ENCODE measurements at places on chromosomes 7 and 10.

- no peaks in the 10 kb centered on the region for H3K27me3 ChIP-seq
- no peak for DNase-seq
These were observed 109.1 kb upstream of the TNS3 start for GRCh38 chr7:47690902-47691558.

DNA sequence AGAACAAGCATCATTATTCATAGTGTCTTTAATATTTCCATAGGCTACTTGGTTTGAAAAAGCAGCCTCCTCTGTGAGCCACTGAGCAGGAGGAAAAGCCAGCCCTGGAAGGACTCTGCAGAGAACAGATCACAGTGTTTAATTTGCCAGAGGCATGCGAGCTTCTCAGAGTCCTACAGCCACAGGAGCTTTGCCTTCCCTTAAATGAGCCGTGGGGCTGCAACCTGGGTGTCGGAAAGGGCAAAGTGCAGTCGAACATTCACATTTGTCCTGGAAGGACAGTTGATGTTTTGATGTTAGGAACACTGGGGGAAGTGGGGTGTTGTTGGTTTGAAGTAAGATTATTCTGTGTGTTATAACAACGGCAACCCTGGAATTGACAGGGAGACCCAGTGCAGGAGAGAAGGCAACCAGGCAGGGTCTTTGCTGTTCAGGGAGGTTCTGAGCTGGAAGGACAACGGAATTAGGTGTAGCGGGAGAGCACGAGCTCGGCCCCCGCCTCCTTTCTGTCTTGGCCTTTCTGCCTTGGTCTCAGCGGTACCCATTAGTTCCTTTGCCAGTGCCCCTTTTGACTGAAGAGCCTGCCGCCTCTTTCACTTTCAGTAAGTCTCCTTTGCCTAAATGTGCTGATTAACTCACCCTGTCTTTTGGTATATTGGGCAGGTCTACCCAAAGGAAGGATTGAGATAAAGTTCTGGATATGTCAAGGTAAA lies 192.3 kb upstream of the PITRM1 start:
- no peak overlapping the region for H3K4me3 ChIP-seq
- H3K4me1 ChIP-seq, result peaks cover 2% of the 10 kb centered on the region

DNA sequence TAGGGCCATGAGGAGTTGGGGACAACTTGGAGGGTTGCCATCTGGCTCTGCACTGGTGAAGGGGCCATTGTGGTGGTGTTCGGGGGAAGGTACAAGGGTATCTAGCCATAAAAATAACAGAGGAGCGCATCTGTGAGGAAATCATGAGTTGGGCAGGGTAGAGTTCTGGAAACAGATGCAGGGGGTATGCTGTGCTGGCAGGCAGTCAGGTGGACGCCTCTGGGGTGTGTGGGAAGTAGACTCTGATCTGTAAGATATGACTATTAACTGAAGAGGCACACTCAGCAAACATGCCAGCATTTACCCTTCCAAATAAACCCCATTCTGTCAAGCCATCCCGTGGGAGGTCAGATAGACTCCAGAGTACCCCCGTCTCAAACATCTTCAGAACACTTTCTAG lies 79.8 kb downstream of the CLEC2L start:
- no peaks in the 10 kb centered on the region for H3K4me1 ChIP-seq
- H3K27ac ChIP-seq, result no peak overlapping the region
- H3K36me3 ChIP-seq, result peaks cover 57% of the 10 kb centered on the region
- H3K27me3 ChIP-seq, result no peaks in the 10 kb centered on the region

GRCh38 chr10:17216217-17216900 lies 11.7 kb upstream of the VIM start:
- H3K4me3 ChIP-seq, result no peak overlapping the region
- H3K27me3 ChIP-seq, result no peaks in the 10 kb centered on the region
- no peak for DNase-seq
- H3K4me1 ChIP-seq, result peaks cover 28% of the 10 kb centered on the region
- no peaks in the 10 kb centered on the region for H3K36me3 ChIP-seq

All from upper lobe of left lung (tissue), 6 donors.